ENCODE measurements at places on chromosomes 2 and 18.

GRCh38 chr2:197838036-197838435 is 33.6 kb downstream of the PLCL1 start:
- peak; percentile 66 for ATAC-seq

DNA sequence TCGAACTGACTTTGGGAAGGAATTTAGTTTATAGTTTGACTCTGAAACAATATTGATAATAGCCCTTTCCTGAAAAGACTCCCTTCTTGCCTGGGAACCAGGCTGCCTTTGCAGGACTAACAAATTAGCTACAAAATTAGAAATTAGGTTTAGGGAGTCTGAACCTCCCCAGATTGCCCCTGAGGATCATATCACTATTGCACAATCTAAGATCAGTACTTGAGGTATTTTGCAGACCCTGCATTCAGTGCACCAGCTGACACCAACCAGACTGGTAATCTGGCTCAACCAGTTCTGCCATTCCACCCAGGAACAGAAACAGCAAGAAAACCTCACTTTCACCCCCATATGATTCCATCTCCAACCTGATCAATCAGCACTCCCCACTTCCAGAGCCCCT is 131.8 kb upstream of the GALNT5 start:
- ATAC-seq: no peak

- no peak for ATAC-seq
These were observed 73.6 kb downstream of the ZNF521 start for GRCh38 chr18:25278394-25278793.

- no peak for ATAC-seq
These were observed 116.5 kb upstream of the SPATS2L start for GRCh38 chr2:200189964-200190363.

- no peak for ATAC-seq
These were observed 234.6 kb downstream of the EIPR1 start for GRCh38 chr2:3142961-3143571.

GRCh38 chr2:40318921-40319320 is 133.0 kb downstream of the SLC8A1 start:
- ATAC-seq: no peak

GRCh38 chr2:105869341-105869740 is 124.6 kb downstream of the NCK2 start:
- ATAC-seq: no peak

- ATAC-seq: no peak
These were observed 208.3 kb downstream of the ERBB4 start for GRCh38 chr2:212330263-212330662.

- ATAC-seq: no peak
These were observed 170.5 kb downstream of the FTCDNL1 start for GRCh38 chr2:199680482-199680881.

DNA sequence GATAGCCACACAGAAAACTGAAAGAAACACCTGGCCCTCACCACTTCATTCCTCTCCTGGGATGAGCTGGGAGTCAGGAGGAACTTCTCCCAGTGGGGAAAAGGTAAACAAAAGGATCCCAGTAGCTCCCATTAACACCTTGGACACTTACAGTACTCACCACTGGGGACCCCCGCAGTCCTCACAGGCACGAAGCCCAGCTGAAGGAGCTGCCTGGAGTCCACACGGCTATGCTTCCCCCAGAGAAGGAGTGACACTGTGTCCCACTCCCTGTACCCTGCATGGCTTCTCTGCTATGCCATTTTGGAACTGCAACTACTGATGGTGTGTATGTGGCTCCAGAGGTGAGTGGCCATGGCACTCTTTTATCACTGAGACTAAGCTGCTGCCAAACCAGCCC is 1565.1 kb downstream of the LRP1B start:
- no peak for ATAC-seq

DNA sequence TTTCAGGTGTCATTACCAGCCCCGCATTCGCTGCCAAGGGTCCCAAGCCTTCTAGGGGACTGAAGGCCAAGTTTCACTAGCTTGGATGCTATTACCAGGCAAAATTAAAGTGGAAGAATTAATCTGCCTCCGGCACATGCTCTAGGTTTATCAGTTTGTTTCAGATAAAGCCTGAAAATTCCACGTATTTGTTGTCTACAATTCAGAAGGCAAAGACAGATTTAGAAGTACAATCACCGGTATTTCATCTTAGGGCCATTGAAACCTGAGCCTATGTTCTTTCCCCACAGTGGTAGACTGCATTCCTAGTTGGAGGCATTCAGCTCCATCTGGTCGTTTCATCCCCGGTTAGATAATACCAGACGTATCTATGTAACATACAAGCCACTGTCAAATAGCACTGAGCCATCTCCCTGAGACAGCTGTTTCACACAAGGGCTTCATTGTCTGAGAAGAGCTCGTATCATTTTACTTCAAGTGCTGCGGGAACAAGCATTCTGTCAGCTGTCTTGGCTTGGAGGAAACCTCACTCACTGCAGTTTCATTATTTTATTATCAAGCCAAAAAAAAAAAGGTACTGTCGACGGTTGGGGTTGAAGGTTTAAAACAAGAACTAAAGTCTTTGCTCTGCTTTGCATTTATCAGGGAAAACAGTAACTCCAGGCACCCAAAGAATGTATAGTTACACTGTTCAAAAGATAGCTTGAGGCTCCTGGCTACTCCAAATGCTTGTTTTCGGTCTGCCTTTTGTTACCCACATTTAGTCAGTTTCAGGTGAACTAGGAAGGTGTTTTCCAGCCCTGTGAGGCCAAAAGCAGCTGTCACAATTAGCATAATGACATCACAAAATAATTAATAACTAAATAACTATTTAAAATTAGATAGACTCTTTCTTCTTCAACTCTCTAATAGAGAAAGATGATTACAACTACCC is 76.7 kb downstream of the TGIF1 start:
- no peak for ATAC-seq

DNA sequence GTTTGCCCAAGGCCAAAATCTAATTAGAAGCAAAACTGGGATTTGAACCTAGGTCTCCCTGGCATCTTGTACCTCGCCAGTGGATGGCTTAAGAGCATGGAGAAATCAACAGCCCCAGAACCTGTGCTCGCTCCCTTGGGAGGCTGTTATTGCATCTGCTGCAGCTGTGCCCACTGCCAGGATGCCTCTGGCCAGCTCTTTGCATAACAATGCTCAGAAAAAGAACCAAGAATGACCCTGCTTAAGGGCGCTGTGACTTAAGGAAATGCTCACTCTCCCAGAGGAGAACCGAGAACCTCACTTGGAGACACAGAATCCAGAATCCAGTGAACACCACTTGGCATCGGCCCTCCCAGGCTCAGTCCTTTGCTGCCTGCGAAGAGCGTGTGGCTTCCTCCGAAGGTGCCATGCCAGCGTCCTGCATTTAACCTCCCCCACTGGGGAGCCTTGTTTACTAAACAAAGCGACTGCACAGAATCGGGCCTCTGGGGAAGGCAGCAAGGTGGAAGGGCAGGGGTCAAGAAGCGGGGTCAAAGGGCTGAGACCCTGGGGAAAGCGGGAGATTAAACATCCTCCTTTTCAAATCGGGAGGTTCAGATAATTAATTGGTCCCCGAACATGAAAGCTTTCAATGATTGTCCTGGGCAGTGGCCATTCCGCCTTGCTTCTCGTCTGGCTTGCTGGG is 71.0 kb upstream of the BOD1L2 start:
- ATAC-seq: no peak

DNA sequence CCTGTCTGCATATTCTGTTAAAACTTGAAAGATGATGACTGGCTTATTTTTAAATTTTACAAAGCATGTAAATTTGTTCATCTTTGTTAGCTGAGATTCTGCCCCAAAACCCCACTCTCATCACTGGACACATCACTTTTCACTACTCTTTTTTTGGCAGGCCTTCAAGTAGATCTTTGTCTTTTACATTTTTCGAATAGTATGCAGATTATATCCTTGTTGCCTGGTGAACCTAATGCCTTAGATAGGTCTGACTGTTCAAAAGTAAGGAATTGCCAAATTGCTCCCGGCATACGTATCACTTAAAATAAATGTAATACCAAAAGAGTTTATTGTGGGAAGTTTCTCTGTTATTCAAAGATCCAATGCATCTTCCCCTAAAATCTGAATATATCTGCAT is 303.3 kb downstream of the XIRP2 start:
- no peak for ATAC-seq

DNA sequence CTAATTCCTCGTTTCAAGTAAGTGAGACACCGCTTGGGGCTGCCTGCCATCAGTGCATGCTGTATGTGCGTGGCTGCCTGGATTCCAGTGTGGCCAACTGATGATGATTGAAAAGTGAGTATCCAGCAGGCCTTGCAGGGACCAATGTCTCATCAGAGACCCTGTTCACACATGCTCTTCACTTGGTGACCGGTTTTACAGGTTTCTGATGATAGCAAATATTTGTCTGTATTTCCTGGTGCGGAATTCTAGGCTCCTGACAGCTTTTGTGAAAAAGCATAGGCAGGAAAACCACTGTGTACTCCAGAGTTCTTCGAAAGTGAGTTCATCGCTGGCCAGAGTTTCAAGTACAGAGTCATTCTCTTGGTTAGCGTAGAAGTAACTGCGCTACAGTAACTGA is 13.8 kb upstream of the YWHAQ start:
- ATAC-seq: no peak

DNA sequence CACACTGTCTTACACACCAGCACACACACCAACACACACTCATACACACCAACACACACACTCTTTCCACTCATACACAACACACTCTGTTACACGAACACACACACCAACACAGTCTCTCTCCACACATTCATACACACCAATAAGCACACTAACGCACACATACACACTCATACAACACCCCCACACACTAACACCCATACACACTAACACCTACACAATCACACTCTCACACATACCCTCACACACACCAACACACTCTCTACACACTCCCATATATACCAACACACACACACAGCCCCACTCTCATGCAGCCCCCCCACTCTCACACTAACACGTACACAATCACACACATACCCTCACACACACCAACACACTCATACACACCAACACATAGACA is 123.8 kb downstream of the DYSF start:
- ATAC-seq: no peak

GRCh38 chr2:217956586-217957457 is 46.0 kb downstream of the TNS1 start:
- ATAC-seq: peak; percentile 58

GRCh38 chr2:8836971-8837794 is at the start of gene KIDINS220:
KIDINS220 (minus strand) TSS chr2:8837613; CDS start chr2:8827093, 10,520 bp downstream.
- peak; percentile 92 for ATAC-seq

DNA sequence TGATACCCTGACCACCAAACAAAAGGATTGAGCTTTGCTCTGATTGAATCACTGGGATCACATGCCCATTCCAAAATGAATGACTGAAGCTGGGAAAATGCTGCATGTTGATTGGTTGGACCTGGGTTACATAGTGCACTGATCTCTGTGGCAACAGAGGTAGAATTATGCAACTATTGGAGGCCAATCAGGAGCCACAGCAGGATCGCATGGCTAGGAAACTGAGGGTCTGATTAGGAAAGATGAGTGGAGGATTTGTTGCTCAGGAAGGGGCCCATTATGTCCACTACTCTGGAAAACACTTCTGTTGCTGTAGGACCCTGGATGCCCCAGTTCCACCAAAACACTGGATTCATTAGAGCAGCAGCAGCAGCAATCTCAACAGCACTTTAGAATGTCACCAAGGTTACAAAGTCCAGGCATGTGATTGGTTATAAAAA is 25.9 kb upstream of the SGPP2 start:
- ATAC-seq: no peak

- ATAC-seq: no peak
These were observed 24.0 kb downstream of the SERPINB7 start for GRCh38 chr18:63799189-63799588.

DNA sequence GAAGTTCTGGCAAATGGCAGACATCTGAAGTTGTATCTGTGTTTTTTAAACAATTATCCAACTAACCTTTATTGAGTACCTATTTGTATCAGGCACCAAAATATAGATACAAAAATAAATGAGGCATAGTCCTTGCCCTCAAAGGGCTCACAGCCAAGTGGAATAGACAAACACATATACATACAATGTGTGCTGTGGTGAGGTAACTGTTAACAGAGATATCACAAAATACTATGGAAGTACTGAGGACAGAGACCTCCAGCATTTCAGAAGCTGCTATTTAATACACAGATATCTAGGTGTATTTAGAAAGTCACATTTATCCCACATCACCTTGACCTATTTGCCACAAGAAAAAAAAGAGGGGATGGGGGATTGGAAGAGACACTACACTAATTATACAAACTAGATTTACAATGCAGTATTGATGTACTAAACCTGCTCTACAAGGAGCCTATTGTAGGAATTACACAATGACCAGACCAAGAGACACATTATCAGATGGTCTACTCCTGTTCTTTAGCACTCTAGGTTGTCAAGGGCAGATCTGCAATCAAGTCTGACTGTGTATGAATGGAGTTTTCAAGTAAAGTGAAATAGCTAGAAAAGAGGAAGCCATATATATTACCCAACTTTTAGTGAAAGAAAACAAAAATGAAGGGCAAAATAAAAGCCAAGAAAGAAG is 62.2 kb downstream of the SPIRE1 start:
- ATAC-seq: no peak

- no peak for ATAC-seq
These were observed 183.5 kb upstream of the ZNF521 start for GRCh38 chr18:25535495-25535894.

DNA sequence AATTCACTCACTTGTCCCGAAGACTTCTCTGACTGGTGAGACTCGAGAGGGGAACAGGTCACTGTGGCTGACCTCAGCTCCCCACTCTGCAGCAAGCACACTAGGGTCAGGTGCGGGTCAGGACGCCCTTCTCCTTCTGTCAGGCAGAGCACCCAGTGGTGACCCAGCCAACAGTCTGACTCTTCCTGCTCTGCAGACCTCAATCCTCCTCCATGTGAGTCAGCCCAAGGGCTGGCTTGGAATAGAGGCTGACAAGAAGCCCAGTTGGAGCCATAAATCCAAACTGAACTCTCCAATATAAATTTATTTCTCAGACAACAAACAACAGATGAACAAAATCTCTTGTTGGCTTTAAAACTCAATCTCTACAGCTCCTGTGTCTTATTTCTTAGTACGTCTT is 253.1 kb downstream of the SH3BP4 start:
- ATAC-seq: no peak

- no peak for ATAC-seq
These were observed 12.6 kb downstream of the NT5DC4 start for GRCh38 chr2:112733456-112733855.

GRCh38 chr2:155308367-155309009 is 610.0 kb downstream of the KCNJ3 start:
- no peak for ATAC-seq

DNA sequence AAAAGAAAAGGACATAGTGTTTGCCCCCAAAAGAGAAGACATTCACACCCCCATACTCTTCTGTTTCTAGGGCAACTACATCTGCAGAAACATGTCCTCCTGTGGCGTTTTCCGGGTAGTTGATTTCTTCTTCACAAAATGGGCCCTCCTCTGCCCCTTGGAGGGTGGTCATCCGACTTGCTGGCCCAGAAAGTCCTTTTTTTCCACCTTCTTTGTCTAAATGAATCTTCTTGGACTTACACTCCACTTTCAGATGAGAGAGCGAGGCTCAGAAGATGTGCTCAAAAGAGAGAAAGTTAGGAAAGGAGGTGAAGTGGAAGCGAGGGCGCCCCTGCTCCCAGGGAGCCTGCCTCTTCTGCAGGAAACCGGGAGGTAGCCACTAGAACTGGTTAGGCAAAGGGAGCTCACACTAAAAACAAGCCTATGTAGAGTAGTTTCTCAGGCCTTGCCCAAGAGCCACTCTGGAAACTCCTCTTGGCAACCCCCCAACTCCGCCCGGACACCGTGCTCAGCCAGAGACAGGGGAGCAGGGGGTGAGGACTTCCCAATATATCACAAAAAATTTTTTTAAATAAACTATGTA is 10.2 kb upstream of the SIX3 start:
- no peak for ATAC-seq
